ENCODE measurements at places on chromosomes 5 and 9.

DNA sequence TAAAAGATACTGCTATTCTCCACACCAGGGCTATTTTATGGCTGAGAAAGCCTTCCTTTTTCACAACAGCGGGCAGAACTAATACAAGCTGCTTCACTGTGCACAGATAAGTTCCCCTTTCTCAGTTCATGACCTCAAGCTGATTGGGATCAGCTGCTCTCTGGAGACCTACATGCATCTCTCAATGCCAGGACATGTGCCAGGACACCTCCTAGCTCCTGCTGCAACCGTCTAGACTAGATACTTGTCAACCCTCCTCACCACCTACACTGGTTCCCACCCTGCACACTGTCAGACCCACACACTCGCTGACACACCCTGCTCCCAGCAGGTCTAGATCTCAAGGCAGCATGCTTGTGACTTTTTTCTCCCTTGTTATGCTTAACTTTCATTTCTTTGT lies 39.8 kb downstream of the STARD4 start:
- no peak for DNase-seq

DNA sequence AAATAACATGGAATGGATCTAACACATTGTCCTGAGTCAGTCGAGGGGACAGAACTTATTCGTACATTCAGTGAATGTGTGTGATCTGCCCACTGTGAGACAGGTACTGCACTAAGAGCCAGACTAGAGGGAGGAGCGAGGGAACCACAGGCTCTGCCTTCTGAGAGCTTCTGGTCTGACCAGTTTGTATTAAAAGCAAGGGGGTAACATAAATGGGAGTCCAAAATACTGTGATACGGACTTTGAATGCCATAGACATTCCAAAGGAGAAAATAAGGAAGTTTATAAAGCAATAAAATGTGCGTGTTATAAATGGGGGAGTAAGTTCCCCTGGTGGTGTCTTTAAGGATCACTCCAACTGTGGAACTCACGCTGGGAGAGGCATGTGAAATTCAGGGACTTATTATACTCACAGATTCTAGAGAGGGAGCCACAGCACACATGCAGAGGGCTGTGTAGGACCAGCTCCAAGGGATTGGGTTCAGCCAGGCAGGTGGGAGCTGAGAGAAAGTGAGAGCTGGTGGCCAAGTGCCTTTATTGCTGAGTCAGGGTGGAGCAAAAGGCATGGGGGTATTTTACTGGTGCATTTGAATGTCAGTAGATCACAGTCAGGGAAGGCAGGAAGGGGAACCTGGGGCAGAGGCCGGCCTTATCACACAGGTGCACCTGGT lies 186.5 kb upstream of the WWC1 start:
- DNase-seq, result no peak

DNA sequence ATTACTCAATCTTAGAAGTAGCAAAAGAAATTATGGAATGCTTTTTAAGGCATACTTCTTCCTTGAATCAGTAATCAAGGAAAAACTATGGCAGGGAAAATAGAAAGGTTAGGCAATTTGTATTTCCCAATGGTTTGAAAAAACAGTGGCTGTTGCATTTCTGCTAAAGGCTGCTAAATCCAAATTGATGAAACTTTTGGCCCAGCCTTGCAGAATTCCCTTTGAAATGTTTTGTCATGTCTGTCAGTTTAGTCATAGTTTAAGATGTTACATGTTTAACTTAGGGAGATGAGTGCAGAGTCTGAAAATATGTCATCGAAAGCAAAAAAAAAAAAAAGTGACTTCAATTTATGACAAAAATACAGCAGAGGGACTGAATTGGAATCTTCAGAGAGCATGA lies 878.9 kb upstream of the WWC1 start:
- DNase-seq, result no peak

GRCh38 chr5:1161833-1162229 lies 39.6 kb upstream of the SLC6A19 start:
- no peak for DNase-seq

DNA sequence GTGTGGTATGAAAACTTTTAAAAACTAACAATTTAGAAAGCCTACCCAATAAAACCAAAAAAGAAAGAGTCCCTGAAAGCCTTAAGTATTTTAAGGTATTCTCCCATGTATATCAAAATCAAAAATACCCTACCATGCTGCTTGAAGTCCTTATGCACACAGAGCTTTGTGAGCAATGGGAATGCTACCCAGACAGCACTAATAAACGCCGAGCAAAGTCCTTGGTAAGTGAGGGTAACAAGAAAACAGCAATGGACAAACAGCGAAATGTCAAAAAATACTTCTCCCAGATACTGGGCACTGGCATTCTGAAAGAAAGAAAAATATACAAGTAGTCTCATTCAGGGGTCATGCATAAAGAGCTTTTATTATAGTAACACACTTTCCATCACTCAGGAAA lies 27.4 kb downstream of the ERMP1 start:
- DNase-seq, result no peak

- DNase-seq, result no peak
These were observed 42.4 kb downstream of the LRSAM1 start for GRCh38 chr9:127493592-127494303.

- no peak for DNase-seq
These were observed 162.7 kb downstream of the C9orf50 start for GRCh38 chr9:129458155-129458661.

GRCh38 chr5:175896301-175897040 lies 25.1 kb downstream of the CPLX2 start:
- DNase-seq, result no peak

- no peak for DNase-seq
These were observed 163.5 kb upstream of the ADRA1B start for GRCh38 chr5:159752622-159753275.

DNA sequence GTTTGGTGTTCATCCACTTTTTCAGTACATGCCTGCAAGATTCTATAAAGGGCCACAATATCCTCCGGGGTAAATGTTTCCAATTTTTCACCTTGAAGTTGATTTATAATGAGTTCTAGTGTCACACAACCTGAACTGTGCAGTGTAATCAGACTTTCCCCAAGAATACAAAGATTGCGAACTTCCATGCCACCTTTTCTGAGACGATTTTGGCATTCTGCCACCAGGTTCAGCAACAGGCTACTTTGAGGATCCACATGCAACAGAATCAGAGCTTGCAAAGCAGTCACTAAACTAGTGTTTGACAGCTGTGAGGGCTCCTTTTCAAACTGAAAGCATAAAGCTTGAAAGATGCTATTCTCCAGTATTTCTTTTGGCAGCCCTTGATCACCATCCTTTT lies 1.6 kb downstream of the FASTKD3 start:
- no peak for DNase-seq

GRCh38 chr5:79728396-79728795 lies 38.8 kb downstream of the CMYA5 start:
- no peak for DNase-seq

GRCh38 chr5:74212336-74212735 lies 428.2 kb downstream of the ENC1 start:
- no peak for DNase-seq

DNA sequence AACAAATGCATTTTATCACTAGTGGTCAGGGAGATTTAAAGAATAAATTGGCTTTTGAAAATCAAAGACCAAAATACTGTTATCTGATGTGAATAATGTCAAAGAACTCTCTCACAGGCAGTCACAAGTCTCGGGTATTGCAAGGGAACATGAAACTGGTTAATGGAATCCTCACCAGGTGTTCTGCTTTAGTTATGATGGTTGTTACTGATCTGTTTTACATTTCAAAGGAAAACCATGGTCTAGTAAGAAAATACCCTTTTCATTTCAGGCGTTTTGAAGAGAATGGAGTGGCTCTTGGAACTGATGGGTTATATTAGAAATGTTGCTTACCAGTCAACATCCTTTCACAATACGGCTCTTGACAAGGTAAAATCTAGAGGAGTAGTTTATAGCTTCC lies 43.4 kb downstream of the HACD4 start:
- DNase-seq, result no peak

Data from activated T-cell treated with anti-CD3 and anti-CD28 coated beads for 4 hours (primary cell).